GOT3 (cell line): ENCODE measurements at places on chromosomes 6 and 20.

DNA sequence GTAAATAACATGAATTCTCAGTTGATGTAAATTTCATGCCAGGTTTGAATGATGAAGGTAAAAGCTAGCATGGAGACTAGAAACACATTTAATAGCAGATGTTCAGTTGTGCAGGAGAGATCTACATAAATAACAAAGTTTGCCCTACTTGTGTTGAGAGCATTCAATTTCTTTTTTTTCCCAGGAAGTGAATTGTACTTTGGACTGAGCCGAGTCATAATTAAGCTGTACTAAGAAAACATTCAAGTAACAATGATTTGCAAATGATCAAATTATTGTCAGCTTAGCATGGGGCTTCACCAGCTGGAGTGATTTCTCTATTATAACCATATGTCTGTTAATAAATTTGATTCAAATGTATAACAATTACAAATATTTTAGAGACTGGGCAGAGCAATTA, 893.5 kb upstream of the MAP3K7 start:
- no peak for DNase-seq

DNA sequence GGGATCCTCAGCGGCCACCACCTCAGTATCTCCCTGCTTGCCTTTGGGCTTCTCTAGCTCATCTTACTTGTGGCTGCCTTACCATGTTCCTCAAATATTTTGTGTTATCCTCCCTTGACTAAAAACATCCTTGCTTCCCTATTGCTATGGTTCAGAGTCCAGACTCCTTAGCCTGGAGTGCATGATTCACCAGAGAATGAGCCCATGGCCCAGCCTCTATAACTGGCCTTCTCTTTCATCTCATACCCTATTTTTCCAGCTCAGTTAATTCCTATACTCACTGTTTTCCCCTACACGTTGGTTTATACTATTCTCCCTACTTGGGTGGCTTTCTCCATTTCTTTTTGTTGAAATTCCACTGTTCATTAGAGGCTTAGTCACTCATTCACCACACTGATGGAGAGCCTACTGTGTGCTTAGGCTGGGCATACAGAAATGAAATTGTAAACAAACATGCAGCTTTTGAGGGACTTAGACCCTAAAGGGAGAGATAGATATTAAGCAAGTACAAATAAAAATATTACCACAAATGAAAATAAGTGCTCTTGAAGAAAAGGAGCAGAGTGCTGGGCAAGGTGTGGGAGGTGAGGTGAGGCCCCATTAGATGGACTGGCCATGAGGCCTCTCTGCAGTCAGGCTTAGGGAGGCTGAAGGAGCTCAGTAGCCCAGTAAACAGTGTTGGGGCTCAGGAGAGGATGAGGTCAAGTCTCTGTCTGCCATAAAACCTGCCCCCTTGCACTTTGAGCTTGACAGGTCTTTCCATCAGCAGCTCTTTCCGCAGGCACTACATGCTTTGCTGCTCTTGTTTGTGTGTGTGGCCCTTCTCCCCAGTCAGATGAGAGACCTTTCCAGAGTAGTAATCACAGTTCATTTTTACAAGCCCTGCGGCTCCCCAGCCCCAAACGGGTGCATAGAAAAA, 109.3 kb downstream of the TCP11 start:
- no peak for DNase-seq

- no peak for DNase-seq
Measured at GRCh38 chr6:110178626-110179405, 654 bp downstream of the WASF1 start.

GRCh38 chr6:25448965-25449538, 169.9 kb downstream of the CARMIL1 start:
- no peak for DNase-seq

DNA sequence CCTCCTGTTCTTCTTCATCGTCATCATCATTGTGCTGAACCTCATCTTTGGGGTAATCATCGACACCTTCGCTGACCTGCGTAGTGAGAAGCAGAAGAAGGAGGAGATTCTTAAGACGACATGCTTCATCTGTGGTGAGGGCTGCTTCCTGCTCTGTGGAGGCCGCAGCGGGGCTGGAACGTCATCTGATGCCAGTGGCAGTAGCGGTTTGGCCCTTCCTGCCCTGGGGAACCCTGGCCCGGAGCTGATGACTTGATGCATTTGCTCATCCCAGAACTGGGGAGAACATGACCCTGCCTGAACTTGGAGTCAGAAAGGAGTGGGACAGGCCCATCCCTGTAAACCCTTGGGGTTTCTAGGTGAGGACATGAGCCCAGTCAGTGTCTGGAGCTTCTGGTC, 18.7 kb downstream of the UQCC2 start:
- no peak for DNase-seq

GRCh38 chr6:49030251-49031020, 432.6 kb downstream of the MMUT start:
- DNase-seq: no peak

GRCh38 chr20:768426-768978, at the start of gene SLC52A3:
TSS of gene SLC52A3 (minus strand) at chr20:768500. CDS start at chr20:765774, 2,726 bp downstream.
- DNase-seq: no peak

GRCh38 chr20:15241681-15242080, 904.3 kb upstream of the FLRT3 start:
- DNase-seq: no peak

GRCh38 chr20:3681931-3682781, at the start of gene ADAM33:
TSS of gene ADAM33 (minus strand) at chr20:3682010. CDS start at chr20:3682004, 6 bp downstream.
- no peak for DNase-seq

DNA sequence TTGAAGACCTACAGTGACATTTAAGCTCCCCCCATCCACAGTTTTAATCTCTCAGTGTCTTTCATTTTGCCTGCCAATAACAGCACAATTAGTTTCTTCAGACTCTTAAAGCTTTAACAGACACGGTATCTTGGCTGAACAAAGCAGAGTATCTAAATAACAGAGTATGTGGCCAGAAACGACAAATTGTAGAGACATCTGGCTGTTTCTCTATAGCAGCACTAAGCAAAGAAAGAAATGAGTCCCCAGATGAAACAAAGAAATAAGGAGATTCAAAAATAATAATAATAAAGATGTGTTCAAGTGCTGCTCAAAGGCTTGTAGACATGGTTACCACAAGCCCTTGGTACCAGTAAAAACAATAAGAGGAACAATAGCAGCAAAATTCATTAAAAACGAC, 97.8 kb upstream of the HDAC2 start:
- no peak for DNase-seq

DNA sequence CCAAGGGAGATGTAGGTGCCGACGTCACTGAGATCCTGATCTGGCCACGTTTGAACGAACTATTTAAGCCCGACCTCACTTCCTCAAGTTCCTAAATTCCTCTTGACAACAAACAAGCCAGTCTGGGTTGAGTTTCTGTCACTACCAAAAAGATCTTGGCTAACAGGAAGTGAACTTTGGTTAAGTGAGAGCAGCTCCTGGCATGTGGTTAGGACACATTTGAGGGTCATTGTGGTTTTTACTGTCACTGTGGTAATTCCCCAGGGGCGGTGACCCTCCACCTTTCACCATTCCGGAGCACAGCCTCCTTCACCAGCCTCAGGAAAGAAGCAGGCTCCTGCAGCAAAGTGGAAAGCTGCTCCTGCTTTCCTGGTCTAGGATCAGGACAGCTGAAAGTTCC, 43.1 kb upstream of the ZNF831 start:
- DNase-seq: no peak

DNA sequence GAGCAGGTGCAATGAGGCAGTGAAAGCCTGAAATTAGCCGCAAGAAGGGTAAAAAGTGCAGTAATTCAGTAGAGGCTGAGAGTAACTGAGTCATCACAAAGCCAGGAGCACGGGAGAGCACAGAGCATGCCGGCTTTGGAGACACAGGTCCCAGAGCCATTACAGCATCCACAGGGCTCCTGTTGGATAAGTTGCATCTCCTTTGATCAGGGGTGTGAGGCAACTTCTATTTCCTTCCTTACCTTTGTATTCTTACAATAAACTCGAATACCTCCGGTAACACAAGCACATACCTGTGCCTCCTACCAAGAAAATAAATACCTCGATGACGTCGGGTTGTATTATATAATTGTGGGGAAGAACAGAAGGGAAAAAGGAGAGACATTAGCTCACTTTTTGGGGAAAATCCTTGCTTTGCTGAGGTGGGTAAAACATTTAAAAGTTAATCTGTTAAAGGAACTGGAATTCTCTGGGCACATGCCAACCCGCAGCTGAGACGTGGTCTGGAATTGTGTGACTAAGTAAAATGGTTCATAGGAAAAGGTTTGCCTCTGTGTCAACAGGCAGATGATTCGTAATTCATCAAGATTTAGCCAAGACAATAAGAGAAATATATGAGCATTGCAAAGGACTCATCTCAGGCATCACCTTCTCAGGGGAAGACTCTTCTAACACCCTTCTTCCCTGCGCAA, 360.7 kb upstream of the ZFP64 start:
- no peak for DNase-seq

GRCh38 chr6:106056060-106056745, 29.9 kb upstream of the PRDM1 start:
- no peak for DNase-seq

DNA sequence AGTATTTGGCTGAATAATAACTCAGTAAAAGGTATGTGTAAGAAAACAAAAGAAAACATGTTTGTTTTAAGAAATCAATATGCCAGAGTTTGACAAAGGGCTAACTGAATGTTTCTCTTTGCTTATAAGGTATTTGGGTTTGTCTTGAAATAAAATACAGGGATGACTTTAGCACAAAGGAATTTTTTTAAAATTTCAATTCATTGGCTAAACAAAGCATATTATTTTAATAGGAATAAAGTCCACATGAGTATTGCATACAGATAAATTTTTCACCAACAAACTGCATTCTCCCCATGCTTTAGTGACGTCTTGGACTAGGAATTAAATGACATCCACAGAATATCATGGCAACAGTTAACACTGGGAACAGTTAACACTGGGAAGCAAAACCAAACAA, 480.0 kb upstream of the JAG1 start:
- no peak for DNase-seq

DNA sequence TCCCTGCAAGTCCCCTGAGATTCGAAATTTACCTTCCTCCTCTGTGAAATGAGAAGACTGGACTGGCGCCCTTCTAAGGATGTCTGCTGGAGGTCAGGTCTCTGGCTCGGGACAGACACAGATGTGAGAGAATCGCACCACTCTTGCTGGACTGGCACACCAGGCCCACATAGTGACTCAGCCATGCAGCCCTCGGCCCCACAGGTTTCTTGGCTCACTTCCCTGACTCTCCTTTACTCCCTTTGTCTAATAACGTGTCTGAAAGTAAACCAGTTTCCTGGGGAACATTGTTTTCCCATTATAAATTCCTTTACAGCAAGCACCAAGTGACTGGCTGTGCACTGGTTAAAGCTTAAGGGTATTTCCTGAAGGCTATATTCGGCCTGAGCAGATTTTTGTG, 106.7 kb upstream of the PLEKHG1 start:
- no peak for DNase-seq
